ENCODE measurements at places on chromosomes 12 and 14.
A peak's percentile ranks its signal among the peaks of the same experiment; 100 is the strongest.

- DNase-seq = no peak
Observed at GRCh38 chr12:49974677-49975317, 2.0 kb downstream of the AQP6 start.

DNA sequence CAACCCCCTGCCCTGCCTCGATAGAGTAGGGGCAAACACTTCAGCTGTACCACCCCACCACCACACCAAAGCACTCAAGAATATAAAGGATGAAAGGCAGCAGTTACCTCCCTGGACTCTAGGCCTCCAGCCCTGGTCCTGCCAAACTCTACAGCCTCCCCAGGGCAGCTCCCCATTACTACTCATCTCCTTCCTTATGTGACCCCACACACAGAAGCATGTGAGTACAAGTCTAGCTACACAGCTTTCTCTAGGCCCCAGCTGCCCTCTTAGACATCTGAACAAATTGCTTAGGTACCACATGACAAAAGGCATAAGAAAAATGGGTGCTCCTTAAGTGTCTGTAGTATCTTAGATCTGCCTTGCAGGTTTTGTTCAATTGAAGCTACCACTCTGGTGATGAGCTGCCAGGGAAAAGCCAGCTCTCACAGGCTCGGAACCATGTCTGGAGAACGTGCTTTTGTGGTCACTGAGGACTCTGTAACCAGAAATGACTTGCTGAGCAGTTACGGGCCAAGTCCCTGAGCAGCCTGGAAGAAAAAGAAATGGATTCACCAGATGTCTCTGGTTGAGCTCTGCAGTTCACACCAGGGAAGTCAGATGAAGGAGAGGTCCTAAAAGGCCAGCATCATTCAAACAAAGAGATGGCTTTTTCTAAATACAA lies 32.8 kb downstream of the FMNL3 start:
- DNase-seq = no peak

- DNase-seq = peak; percentile 50
Observed at GRCh38 chr14:80055667-80056496, 155.4 kb downstream of the DIO2 start.

DNA sequence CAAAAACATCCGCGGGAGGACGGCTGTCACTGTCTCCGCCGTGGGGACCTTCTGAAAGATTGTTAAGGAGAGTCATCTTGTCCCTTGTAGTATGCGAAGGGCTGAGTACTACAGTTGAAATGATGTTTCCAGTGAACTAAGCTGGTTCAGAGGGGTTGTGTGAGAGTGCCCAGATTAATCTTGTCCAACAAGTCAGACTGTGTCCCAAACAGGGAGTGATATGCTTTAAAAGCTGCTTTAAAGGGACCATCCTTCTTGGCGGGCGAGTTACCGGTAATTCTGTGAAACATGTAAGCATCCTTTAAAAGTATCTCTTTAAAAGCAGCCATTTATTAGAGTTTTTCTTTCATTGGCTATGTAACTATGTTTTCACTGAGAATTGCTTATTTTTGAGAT lies 1.1 kb downstream of the WDR20 start:
- no peak for DNase-seq

DNA sequence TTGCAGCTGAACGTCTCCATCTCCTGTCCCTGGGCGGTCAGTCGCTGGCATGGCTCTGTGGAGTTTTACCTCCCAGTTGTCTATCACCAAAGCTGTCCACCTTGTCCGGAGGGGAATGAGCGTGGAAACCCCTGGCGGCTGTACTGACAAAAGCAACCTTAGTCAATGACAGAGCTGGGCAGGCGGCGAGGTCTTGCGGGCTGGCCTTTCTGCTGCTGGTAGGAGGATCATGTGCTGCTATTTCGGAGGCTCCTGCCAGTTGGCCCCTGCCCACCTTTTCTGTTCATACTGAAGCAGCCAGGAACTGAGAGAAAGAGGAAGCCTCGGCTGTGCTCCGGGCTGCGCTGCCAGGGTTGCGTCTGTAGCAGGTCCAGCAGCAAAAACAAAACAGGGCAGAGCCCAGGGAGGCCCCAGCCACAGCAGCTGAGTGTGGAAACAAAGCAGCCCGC lies 57.7 kb downstream of the HMGA2 start:
- DNase-seq = no peak

DNA sequence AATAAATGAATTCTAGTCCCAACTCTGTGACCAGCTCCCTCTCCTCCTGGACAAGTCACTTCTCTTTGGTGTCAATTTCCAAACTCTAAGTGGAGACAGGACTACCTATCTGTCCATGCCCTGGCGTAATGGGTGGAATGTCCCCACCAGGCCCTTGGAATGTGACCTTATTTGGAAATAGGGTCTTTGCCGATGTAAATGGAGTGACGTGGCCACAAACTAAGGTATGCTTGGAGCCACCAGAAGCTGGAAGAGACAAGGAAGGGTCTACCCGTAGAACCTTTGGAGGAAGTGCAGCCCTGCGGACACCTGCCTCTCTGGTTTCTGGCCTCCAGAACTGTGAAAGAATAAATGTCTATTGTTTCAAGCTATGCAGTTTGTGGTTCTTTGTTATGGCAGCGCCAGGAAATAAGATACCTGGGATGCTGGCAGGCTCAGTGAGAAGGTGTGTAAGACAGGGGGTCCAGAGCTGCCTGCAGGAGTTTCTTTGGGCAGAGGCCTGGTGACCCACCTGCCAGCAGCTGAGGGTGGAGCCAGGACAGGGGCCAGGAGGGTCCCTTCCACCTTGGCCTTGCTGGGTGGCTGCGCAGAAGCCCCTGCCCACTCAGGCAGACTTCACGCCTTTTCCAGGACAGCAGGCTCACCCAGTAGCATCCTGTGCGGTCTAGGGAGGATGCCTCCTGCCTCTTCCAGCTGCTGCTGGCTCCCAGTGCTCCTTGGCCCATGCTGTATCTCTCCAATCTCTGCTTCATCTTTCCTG lies 45.8 kb downstream of the ARL6IP4 start:
- DNase-seq = no peak

GRCh38 chr12:31363831-31364230 lies 37.9 kb upstream of the SINHCAF start:
- DNase-seq = no peak

GRCh38 chr12:22624548-22624869 lies 462 bp upstream of the ETNK1 start:
- no peak for DNase-seq

DNA sequence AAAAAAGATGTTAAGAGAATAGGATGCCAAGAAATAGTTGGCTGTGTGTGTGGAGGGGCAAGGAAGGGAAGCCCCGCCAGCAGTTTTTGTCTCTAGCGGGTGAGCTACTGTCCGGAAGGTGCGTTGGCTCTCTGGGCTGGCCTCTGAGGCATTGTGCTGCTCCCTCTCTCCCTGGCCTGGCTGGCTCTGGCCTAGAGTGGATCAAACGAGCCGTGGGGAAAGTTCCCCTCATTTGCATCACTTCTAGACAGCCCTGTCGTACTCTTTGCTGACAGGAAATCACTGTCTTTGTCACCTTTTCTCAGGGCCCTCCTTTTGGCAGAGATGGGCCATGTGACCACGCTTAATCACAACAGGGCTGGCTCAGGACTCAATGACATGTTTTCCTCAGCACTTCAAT lies 236.1 kb upstream of the NPAS3 start:
- no peak for DNase-seq

- DNase-seq = no peak
Observed at GRCh38 chr14:57933349-57933748, 67.5 kb upstream of the SLC35F4 start.

DNA sequence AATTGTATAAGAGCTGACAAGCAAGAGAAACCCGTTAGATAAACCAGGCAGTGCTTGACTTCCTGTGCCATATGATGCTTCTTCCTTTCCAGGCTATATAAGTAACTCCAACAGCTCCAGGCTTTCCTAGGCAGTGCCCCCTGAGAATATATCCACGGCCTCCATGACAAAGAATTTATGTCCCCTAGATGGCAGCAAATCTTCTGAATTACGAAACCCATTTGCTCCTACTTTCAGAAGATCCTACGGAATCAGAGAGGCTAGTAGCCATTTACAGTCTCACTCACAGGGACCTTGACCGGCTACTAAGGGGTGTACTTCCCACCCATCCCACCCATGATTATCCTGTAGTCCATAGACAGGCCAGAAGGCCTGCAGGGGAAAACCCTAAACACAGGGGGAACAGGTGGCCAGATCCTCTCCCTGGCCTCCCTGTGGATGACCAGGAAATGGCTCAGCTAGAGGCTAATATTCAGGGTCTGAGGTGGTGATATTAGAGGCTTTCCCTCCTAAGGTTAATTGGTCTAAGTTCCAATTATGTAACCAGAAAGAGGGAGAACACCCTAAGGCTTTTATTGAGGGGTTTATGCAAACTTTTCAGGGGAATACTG lies 77.2 kb upstream of the DCD start:
- DNase-seq = no peak

- no peak for DNase-seq
Observed at GRCh38 chr14:50766338-50766886, 64.5 kb downstream of the NIN start.

- DNase-seq = no peak
Observed at GRCh38 chr14:90140956-90141316, 79.1 kb downstream of the KCNK13 start.

DNA sequence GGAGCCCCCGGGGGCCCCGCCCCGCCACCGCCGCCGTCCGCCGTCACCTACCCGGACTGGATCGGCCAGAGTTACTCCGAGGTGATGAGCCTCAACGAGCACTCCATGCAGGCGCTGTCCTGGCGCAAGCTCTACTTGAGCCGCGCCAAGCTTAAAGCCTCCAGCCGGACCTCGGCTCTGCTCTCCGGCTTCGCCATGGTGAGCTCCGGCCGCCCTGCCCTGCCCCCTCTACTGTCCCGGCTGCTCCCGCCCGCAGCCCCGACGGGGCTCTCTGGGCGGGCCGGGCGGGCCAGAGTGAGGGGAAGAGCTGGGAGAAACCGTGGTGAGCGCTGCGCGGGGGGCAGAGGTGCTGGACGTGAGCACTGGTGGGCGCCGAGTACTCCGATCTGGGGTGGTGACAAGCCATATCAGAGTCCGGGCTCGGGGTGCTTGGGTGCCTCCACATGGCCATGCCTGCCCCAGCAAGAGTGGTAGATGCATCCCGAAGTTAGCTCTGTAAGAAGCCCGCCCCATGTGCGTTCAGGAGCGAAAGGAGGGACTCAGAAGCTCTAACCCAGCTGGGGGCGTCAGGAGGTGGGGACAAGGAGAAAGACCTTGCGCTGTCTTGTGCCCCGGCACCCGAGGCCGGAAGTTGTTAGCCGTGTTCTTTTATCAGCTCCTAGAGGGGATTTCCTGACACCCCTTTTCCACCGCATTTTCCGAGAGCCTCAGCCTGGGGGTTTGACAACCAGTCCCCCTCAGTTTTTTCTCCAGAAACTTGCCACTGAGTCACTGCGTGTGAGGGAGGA lies 717 bp downstream of the ORAI1 start:
- no peak for DNase-seq

DNA sequence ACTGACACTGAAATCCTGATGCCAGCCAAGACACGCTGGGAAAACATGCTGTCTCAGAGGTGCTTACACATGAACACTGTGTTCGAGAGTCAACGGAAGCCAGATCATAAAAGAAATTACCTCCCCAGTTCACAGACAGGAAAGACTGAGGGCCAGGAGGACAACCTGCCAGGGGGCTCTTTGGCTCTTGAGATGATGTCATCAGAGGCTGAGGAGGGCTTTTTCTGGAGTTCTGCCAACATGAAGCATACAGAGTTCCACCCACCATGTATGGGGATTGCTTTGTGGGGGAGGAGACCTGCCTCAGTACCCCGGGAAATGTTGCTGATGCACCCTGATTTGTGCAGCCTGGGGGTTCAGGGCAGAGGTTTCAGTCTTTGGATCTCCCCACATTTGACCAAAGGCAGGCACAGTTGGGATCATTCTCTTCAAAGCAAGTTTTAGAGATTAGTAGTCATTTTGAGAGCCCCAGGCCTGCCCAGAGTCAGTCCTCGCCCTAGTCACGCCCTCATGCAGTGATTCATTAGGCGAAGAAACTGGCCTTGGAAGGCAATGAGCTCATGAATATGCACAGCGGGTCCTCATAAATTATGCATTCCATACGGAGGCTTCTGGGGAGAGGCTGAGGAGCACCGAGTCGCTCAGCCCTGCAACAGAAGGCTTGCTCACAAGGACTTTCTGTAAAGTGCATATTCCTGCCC lies 34.9 kb upstream of the EML1 start:
- DNase-seq = peak; percentile 81

DNA sequence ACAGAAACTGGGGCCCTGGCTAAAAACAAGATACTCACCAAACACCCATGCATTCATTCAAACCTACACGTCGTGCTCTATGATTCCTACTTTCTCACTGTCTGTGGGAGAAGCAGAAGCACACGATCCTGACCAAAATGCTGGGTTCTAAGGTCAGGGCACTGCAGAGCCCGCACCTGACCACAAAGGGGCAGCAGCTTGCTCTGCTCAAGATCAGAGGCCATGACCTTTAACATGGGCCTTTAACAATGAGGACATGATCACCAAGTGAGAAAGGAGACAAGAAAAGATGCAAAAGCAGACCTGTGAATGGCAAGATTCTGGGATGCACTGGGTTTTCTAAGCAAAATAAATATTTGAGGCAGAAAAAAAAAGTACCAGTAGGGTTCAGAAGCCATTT lies 40.1 kb upstream of the VPS33A start:
- DNase-seq = no peak

- no peak for DNase-seq
Observed at GRCh38 chr12:77630344-77630743, 200.3 kb upstream of the NAV3 start.

- DNase-seq = no peak
Observed at GRCh38 chr14:72723858-72724530, 169.9 kb downstream of the DPF3 start.

- DNase-seq = no peak
Observed at GRCh38 chr12:75876832-75877762, 154.5 kb downstream of the PHLDA1 start.

- no peak for DNase-seq
Observed at GRCh38 chr12:43551971-43552559, at the start of gene ADAMTS20. TSS of gene ADAMTS20 (minus strand) at chr12:43552203. CDS start at chr12:43551921, 282 bp downstream.

GRCh38 chr14:93926245-93926872 lies 785 bp upstream of the FAM181A start:
- no peak for DNase-seq

GRCh38 chr12:30836656-30837445 lies 82.1 kb upstream of the CAPRIN2 start:
- DNase-seq = no peak

All from AG04450 (cell line).